SW 1271 (cell line): ENCODE measurements at places on chromosomes 3 and 15.

- DNase-seq, result no peak
These were observed 9.0 kb upstream of the NCBP2 start for GRCh38 chr3:196951371-196951770.

- no peak for DNase-seq
These were observed 1.5 kb downstream of the IQSEC1 start for GRCh38 chr3:13071695-13072094.

DNA sequence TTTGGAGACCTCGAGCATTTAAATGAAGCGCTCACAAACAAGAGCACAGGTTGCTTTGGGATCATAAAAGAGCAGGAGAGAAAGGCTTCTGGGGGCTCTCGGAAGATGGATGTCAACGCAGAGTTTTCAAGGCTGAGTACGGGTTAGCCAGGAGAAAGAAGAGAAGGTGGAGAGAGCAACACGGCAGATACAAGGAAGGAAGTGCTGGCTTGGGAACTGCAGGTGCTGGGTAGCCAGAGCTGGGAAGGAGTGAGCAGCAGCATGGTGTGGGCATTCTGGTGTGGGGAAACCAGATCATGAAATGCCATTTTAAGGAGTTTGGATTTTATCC lies 580 bp upstream of the RUBCN start:
- DNase-seq, result no peak

DNA sequence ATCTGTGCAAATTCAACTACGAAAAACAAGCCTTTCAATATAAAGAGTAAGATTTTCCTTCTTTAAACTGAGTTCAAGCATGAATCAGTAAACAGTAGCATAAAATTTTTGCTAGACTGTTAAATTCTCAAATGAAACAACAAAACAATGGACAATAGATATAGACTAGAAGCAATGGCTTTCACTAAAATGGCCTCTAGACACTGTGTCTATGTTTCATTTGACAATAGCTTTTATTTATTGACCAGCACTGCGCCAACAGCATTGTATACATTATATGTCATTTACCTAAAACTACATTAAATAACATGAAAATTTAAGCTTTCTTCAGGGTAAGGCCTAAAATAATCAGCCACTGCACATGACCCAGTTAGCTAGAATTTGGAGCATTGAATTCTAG lies 148.5 kb downstream of the DUT start:
- no peak for DNase-seq

DNA sequence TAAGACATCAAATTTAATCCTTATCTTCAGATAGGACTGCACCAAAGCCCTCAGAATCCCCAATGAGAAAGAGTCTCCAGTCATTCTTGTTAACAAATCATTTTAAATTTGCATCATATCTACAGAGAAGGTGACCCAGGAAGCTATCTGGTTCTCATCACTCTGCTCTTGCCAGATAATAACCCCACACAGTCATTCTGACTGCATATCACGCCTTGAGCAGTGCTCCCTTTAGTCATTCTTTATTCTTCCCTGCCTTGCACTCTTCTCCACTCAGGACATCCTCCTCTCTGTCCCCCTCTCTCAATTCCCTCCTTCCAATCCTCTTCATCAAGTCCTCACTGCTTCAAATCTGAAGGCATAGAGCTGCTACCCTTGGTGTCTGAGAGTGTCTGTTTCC lies 83.7 kb upstream of the COL6A6 start:
- no peak for DNase-seq
